Gastroesophageal sphincter (tissue), 4 donors: ENCODE measurements at places on chromosomes 7 and 10. TPM values are rescaled to one million over a fixed set of nuclear protein-coding genes. Genes with fewer than 3 reads are reported as not detected.
A peak's percentile ranks its signal among the peaks of the same experiment; 100 is the strongest.

Gene BMPR1A
- 116 TPM for total RNA-seq

Gene FFAR4
- total RNA-seq: not detected

GRCh38 chr10:27664461-27664860 lies 81.2 kb downstream of the MKX start:
- no peak for ATAC-seq

Gene DEPP1
- 428 TPM for total RNA-seq

Gene RELN
- total RNA-seq: 8.6 TPM

Gene EZH2
- 0.67 TPM for total RNA-seq

GRCh38 chr7:26160896-26161295 lies 8.9 kb downstream of the NFE2L3 start:
- no peak for ATAC-seq

DNA sequence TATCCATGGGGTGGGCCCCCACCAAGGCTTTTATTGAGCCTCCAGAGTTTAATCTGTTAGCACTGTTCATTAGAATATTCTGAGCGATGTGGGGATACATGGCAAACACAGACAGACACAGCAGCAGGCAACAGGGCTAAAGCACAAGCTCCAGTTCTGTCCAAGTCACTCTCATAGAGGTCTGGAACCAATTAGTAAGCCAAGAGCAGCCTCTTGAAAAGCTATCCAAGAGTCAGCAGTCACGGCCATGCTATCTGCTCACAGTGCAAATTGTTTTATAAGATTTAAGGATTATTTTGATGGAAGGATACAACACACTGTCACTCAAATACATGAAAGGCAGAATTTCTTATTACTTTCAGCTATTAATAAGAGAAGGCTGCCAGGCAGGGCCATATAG lies 86.4 kb upstream of the DGKB start:
- no peak for ATAC-seq

Gene OPN1SW
- not detected for total RNA-seq

- no peak for ATAC-seq
Measured at GRCh38 chr7:131781-132482, 60.4 kb upstream of the FAM20C start.

DNA sequence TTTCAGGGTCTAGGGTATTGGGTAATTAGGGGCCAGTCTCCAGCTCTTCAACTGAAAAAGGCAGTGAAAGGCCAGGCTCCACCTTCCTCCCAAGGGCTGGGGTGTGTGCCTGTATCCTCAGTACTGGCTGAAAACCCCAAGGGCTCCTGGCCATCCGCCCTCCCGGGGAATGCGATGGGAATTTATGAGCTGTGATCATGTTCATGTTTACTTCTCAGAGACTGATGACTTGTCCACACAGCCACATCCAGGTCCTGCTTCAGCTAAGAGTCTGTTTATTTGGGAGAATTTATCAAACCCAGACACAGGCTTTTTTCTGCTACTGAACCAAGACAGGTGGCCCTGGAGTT lies 91.7 kb downstream of the CCDC3 start:
- ATAC-seq: peak; percentile 60

Gene CYP2C8
- total RNA-seq: not detected

GRCh38 chr7:107027208-107027607 lies 17.3 kb upstream of the PRKAR2B start:
- ATAC-seq: no peak

GRCh38 chr7:158778471-158778870 lies 50.8 kb downstream of the ESYT2 start:
- ATAC-seq: no peak

DNA sequence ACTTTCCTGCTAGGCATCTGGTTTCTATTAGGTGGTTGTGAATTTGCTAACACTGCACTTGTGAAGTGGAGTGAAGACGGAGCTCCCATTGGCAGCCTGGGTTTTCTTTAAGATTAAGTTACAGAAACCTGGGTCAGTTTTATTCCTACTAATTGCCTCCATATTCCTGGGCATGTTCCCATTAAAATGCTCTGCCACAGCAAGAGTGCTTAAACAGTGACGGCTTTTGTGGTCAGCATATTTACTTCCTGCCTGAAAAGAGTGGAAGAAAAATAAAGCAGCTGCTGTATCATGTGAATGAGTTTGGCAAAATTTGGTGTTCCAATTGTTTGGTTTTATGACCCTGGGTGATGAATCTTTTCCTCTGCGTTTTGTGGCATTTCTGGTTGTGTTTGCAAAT lies 96.9 kb upstream of the PLXDC2 start:
- no peak for ATAC-seq

DNA sequence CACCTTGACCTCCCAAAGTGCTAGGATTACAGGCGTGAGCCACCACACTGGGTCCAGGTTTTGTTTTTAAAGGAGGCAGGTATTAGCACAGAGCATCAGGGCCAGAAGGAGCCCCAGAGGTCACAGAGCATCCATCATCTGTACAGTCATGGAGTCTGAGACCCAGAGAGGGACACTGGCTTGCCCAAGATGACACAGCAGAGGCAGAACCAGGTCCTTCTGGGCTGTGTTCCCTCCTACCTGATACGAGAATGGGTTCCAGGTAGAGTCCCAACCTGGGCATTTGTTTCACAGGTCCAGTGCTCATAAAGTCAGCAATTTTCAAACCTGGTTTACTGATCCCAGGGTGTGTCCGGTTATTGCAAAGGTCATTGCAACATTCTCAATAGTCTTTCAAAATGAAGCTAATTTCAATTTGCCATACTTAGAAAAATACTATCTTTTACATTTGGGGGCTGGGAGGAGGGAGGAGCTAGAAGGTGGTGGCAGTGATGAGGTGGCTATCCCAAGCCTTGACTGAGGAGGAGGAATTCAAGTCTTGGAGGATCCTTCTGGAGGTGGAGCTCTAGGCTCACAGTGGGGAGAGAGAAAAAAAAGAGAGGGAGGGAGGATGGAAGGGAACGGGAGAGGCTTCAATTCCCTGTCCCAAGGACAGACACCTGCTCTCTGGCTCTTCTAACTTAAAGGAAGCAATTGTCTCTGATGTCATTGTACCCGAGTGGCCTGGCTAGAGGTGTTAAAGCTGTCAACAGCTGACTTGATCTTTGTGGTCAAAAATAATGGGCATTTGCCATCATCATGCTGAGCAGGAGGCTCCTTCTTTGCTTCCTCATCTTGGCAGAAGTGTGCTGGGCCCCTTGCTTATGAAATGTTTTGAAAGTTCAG lies 8.1 kb downstream of the MXI1 start:
- no peak for ATAC-seq

DNA sequence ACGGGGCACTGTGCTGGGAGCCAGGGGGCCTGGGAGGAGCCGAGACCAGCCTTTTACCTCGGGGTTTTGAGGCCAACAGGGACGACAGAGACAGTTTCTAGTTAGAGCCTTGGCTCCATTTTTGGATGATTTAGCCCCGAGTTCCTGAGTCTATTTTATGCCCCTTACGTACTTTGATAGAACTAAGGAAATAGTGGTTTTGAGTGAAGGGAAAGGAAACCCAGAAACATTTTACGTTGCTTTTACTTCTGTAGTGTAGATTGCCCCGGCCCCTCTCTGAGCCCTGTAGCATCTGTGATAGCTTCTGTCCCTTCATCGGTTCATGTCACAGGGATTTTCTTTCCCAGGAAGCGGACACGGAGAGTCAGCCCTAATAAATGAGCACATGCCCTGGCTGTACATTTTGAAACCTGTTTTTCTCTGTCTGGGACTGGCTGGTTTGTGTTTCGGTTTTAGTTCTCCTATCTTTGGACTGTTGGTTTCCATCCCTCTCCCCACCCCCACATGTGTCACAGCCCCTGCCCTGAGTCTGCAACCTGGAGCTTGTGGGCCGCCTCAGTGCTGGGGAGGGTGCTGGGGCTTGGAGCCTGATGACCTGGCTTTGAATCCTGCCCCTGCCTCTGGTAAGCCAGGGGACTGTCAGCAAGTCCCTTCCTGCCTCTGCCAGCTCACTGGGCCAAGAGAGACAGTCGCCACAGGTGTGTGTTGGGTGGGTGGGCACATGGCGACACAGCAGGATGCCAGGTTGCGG lies 6.9 kb upstream of the ORAI2 start:
- peak; percentile 7 for ATAC-seq

GRCh38 chr7:99648843-99649242 lies 31.0 kb downstream of the CYP3A5 start:
- no peak for ATAC-seq

GRCh38 chr10:53003094-53003493 lies 230.5 kb upstream of the MBL2 start:
- no peak for ATAC-seq

- no peak for ATAC-seq
Measured at GRCh38 chr7:9719303-9719702, 1254.4 kb upstream of the PHF14 start.

DNA sequence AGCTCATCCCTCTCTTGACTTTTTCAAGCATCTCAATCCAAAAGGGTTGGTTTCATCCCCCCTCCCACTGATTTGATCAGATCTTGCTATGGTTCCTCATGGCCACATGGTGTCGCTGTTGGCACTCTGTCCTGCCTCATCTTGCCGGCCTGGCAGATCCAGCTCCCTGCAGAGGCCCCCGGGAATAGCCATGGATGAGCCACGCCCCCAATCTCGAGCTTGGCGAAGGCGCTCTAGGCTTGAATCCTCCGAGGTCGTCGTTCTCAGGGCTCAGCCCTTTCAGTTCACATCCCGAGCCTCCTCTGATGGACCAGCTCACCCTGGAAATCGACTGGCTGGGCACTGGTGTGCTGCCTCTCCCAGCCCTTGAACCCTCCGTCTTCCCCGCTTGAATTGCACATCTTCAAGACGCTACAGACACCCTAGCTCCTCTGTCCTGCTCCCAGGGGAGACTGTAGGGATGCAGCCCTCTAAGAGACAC lies 628.7 kb downstream of the TYW1 start:
- peak; percentile 85 for ATAC-seq

Gene DRGX
- not detected for total RNA-seq

DNA sequence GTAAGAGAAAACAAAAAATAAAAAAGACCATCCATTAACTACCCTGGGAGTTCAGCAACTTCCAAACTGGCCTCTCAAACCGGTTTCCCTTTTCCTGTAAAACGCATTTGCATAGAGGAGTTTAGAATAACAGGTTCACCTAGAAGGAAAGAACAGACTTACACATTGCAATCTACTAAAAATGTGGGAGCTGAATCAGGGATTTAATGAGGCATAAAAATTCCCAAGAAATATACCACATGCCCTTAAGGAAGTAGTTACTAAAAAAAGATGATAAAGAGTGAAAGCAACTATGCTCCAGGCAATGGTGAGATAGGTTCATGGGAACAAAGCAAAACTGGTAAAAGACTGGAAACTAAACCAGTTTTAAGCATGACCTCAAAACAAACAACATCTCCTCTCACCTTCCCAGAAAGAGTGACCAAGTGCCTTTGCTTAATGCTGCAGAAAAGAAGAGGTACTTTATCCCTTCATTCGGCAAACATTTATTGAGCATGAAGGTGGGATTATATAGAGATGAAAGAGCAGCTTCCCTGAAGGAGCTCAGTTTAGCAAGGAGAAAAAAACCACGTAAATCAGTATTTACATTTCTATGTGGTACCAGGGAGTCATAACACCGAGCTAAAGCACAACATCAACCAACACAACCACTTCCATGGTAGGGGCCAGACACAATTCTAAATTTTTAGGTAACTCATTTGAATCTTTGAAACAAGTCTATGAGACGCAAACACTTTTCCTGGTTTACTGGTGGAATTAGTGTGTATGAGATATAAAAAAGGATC lies 152.8 kb downstream of the SGMS1 start:
- ATAC-seq: no peak

Gene NOS3
- 17.6 TPM for total RNA-seq

GRCh38 chr10:21349912-21350286 lies 175.6 kb downstream of the SKIDA1 start:
- ATAC-seq: no peak

GRCh38 chr10:110420401-110421193 lies 77.1 kb upstream of the DUSP5 start:
- ATAC-seq: no peak

- no peak for ATAC-seq
Measured at GRCh38 chr10:22784668-22785067, 70.3 kb upstream of the PIP4K2A start.

DNA sequence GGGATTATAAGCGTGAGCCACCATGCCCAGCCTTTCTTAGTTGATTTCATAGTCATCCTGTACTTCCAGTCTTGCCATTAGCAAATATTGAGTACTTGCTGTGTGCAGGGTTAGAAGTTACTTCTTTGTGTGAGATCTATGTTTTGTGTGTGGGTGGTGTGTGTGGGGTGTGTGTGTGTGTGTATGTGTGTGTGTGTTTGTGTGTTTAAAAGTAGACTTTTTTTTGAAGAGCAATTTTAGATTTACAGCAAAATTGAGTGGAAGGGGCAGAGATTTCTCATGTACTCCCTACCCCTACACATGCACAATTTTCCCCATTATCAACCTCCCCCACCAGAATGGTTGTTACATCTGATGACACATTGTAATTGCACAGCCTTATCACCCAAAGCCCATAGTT lies 48.2 kb downstream of the KAT6B start:
- ATAC-seq: no peak

Gene ALOX5
- total RNA-seq: 46.4 TPM

DNA sequence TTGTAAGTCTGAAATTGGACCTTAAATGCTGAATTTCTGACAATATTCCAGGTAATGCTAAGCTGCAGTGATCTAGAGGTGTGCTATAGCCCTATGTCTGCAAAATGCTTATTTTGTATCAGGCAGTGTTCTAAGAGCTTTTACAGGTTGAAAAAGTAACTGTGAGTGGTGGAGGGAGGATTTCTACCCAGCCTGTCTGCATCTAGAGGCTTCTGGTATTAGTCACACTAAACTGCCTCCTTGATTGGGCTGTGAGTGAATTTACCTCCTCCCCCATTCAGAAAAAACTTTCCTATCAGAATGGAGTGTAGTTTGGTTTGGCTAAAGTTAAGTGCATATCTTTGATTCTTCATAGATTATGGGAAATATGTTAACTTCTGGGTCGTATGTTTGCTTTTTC lies 56.8 kb downstream of the BBS9 start:
- ATAC-seq: no peak

- no peak for ATAC-seq
Measured at GRCh38 chr10:113663908-113664307, at the start of gene NRAP. TSS of gene NRAP (minus strand) at chr10:113664041. CDS start at chr10:113663882, 159 bp downstream.

- ATAC-seq: no peak
Measured at GRCh38 chr7:15461576-15461975, 100.2 kb downstream of the AGMO start.

- ATAC-seq: no peak
Measured at GRCh38 chr7:104035351-104035750, 45.9 kb upstream of the RELN start.

GRCh38 chr7:156003220-156004162 lies 191.2 kb upstream of the SHH start:
- no peak for ATAC-seq

DNA sequence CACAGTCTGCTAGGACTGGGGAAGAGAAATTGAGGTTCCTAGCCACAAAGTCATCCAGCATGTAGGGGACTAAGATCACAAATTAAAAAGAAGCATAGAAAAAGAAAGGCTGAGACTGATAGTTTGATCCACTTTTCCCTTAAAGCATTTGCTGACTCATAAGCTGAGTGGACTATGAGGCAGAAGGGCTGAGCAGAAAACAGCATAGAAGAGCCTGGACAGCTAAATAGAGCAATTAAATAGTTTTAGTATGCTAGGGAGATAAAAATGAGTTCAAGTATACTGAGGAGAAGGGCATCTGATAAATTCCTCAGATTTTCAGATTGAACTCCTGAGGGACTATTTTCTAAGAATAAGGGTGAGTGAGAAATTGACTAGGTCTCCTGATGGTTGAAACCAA lies 155.9 kb upstream of the EGR2 start:
- ATAC-seq: no peak

GRCh38 chr10:123165445-123166072 lies 11.4 kb downstream of the BUB3 start:
- ATAC-seq: no peak
